ENCODE measurements at places on chromosomes 5 and 9. TPM values are rescaled to one million over a fixed set of nuclear protein-coding genes. Genes with fewer than 3 reads are reported as not detected.

DNA sequence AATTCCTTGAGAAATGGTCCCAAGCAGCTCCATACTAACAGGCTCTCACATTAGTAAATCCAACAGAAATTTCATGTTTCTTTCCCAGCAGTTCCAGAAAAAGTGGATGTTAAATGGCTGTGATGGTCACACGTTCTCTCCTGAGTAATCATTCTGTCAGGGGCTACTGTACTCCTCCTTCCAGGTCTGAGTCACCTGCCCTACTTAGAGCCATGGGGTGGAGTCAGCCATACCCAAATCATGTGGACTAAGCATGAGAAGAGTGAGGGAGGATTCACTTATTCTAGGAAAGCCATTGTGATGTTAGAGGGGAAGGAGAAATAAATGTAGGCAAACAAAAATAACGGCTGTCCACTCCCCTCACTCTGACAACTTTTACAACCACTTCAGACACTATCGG lies 547.2 kb downstream of the CSNK1G3 start:
- DNase-seq: no peak

DNA sequence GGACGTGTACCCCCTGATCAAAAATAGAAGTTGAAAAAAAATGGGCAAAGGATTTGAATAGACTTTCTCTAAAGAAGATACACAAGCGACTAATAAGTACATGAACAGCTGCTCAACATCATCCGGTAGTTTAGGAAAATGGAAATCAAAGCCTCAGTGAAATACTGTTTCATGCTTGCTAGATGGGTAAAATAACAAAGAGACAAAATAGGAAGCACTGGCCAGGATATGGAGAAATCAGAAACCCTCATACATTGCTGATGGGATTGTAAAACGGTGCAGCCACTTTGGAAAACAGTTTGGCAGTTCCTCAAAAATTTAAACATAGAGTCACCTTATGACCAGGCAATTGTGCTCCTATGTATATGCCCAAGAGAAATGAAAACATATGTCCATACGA lies 65.0 kb upstream of the SUB1 start:
- DNase-seq: peak; percentile 48

DNA sequence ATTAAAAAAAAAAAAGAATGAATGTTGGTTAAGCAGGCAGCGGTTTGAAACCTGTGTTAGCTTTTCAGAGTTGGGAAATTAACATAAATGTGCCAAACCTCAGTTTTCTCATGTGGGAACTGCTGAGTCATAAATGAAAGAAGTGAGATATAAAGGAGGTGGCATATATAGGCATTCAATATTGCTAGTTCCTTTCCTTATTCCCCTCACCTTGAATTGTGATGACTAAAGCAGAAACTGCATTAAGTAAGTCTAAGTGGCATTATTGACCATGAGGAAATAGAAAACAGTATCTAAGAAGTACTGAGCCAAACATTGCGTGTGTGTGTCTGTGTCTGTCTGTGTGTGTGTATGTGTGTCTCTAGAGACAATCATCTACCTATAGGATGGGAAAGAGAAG lies 691.2 kb downstream of the TLR4 start:
- DNase-seq: no peak

GRCh38 chr9:122141671-122142070 lies 17.9 kb downstream of the NDUFA8 start:
- DNase-seq: no peak

Gene PALM2AKAP2
- 64.8 TPM for total RNA-seq

Gene PCDHGA3
- 3.9 TPM for total RNA-seq

Gene COL5A1
- total RNA-seq: 435 TPM

- DNase-seq: no peak
These were observed 54.1 kb downstream of the MAN2A1 start for GRCh38 chr5:109743770-109744212.

- DNase-seq: no peak
These were observed 2.2 kb upstream of the ALDOB start for GRCh38 chr9:101437806-101438232.

GRCh38 chr9:35569206-35569605 lies 35.9 kb upstream of the TESK1 start:
- no peak for DNase-seq

DNA sequence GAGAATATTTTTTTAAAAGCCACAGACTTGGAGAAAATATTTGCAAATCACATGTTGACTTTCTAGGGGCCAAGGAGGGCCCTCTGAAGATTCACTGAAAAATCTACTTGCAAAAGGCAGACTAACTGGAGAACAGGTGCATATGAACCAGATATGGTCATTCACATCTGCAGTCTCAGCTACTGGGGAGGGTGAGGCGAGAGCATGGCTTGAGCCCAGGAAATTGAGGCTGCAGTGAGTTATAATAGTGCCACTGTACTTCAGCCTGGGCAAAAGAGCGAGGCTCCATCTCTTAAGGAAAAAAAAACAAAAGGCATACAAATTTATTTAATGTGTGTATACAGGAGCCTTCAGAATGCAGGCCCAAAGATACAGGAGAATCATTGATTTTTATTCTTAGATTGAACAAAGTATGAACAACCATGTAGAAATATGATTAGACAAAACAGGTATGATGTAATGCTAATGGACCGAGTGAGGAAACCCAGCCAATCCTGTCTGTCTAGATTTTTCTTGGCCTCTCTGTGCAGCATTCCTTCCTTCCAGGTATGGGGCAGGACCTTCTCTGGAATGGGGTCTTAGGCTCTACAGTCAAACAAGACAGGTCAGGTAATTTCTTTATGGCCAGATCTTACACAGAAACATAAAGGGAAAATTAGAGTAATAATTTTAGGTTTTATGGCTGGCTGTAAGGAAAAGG lies 15.3 kb upstream of the SLC27A6 start:
- no peak for DNase-seq

Gene IL33
- 21.3 TPM for total RNA-seq

Gene TSSK1B
- total RNA-seq: not detected

Gene PCDHA4
- total RNA-seq: 1.4 TPM

Gene PCDHGC5
- total RNA-seq: 3.1 TPM

Gene ASPN
- 419 TPM for total RNA-seq

DNA sequence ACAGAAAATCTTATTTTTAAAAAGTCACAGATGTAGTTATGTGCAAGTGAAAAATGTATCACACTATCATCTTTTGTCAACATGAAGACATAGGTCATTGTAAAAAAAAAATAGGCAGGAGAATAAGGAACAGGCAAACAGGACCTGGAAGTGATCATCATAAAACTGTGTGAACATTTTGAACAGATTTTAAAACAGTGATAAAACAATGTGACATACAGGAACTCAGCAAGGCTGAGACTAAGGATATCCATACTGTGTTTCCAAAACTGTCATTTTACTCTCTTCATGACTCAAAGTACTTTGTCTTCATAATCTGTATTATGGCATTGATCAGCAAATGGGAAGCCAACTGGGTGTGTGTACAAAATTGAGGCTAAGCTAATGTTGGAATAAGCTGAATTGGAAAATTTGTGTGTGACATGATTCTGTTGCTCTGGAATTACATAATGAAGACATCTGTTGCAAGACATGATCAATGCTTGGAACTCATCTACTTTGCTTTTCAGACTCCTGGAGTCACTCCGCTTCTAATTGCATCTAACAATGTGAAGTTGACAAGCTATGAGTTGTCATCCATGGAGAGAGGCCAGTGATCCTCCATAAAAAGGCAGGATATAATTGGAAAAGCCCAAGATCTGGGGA lies 978.7 kb upstream of the NUDT12 start:
- peak; percentile 66 for DNase-seq

Gene CEP78
- total RNA-seq: 28.1 TPM

DNA sequence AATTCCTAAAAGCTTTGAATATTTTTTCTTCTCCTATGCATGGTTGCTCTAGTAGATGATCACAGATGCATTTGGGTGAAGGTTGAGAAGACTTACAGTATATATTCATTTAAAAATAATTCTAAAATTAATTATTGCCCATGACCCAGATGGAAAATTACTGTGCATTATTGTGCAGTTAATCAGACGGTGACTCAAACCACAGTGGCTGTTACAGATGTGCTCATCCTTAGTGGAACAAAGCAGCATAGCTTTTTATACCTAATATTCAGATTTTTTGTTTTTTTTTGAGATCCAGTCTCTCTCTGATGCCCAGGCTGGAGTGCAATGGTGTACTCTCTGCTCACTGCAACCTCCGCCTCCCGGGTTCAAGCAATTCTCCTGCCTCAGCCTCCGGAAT lies 10.7 kb downstream of the OR2V1 start:
- no peak for DNase-seq

Gene DRD1
- total RNA-seq: 0.21 TPM

Gene RNF224
- total RNA-seq: not detected

DNA sequence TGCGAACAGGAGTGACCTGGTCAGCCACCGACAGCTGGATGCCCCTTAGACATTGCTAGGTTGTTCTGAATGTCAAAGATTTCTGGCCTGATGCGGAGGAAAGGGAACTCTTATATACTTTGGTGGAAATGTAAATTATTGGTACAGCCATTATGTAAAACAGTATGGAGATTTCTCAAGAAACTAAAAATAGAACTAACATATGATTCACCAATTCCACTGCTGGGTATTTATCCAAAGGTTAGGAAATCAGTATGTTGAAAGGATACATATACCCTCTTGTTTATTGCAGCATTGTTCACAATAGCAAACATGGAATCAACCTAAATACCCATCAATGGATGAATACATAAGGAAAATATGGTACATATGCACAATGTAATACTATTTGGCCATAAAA lies 31.8 kb downstream of the DMRT3 start:
- no peak for DNase-seq

Gene CCDC69
- 21.5 TPM for total RNA-seq

GRCh38 chr5:136802383-136802782 lies 437.0 kb upstream of the TRPC7 start:
- DNase-seq: peak; percentile 47

DNA sequence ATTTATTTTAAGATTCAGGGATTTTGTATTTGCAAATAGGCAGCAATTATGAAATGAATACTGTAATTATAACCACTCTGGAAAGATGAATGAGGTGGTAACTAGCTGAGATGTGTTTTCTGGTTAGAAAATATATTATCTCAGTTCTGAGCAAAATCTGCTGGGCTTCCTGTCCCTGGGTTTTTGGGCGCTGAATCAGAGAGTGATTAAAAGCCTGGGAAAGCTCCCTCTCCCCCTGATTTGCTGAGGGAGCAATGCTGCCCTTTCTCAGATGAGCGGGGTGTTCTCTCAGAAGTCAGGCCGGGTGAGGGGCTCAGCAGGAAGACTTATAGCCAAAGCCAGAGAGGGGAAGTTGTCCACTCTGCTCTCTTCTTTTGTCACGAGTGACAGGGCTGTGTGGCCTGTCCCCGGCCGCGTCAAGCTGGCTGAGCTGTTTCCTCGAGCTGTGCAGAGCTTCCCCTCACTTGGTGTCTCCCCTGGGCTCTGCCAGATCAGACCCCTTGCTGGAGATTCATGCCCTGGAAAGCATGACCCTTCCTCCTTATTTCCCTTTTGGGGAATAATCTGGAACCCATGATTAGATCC lies 39.8 kb upstream of the PITX1 start:
- no peak for DNase-seq

DNA sequence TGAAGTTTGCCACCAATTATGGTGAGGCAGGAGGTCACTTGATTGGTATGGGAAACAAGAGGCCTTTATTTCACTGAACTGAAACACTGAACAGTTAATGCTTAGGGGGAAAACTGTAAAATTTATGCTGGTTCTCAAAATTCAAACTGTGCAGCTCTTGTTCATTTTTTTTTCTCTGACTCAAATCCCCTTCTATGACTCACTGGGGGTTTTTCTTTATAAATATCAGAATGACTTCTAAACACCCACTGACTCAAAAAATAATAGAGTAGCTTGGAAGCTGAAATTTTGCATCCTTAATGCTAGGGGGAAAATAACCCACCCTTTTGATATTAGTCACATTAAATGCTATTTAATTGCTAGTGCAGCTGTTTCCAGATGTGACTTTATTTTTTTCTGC lies 24.1 kb upstream of the OTP start:
- DNase-seq: no peak

Gene ECSCR
- total RNA-seq: 7.9 TPM

Gene PCDHGB2
- 4.2 TPM for total RNA-seq

GRCh38 chr5:80192507-80193241 lies 63.2 kb downstream of the SERINC5 start:
- DNase-seq: peak; percentile 63

DNA sequence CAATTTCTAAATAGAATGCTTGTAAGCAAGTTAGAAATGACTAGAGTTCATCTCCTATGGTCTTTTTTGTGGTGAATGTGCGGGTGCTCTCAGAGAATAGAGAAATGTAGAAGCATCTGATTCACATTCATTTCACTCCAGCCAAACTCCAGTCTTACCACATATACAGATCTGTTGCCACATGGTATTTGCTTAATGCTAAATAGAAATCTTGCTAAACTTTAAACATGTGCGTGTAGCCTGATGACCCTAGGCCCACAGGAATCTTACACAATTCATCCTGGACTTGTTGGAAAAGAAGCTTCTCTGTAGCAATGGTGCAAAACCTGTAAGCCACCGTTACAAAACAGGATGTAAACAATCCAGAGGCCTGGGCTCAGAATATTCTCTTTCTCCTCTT lies 135.2 kb downstream of the PCSK1 start:
- no peak for DNase-seq

Gene SHC3
- total RNA-seq: 1.1 TPM

GRCh38 chr5:150599917-150600511 lies 40.4 kb upstream of the SYNPO start:
- DNase-seq: peak; percentile 93

Gene ARL14EPL
- not detected for total RNA-seq

DNA sequence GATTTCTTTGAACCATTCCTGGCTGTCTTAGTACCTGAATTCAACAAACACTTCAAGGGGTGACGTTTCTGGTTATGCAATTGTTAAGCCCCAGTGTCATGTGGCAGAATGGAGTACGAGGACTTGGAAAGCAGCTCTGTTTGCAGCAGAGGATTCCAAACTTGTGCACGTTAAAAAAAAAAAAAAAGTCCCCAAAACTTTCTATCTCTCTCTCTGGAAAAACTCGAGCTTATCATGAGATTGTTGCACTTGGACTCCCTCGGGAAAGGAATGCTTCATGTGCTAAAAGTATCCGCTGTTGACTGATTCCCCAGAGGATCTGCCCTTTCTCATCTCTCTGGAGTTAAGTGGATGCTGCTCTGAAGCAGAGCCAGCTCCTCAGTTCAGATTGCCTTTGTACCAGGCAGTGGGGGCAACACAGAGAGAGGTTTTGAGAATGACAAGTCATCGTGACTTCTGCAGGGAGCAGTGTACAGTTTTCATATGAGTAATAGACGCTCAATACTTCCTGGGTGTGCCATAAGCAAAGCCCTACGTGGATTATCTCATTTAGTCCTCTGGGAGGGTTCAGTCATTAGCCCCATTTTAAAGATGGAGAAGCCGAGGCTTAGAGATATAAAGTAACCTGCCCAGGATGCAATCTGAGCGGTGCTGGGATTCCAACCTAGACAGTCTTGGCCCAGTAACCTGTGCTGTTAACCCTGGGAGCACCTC lies 28.1 kb downstream of the TMOD1 start:
- DNase-seq: peak; percentile 60

- no peak for DNase-seq
These were observed 18.1 kb downstream of the OLFML2A start for GRCh38 chr9:124794902-124795491.

- DNase-seq: peak; percentile 79
These were observed 19.3 kb upstream of the RXRA start for GRCh38 chr9:134306636-134307600.

- DNase-seq: peak; percentile 5
These were observed 6.2 kb downstream of the UGT3A2 start for GRCh38 chr5:36060420-36060887.

Gene AOPEP
- 391 TPM for total RNA-seq

Gene RETREG1
- total RNA-seq: 160 TPM

- peak; percentile 87 for DNase-seq
These were observed 616 bp upstream of the ENC1 start for GRCh38 chr5:74640954-74641734.

- no peak for DNase-seq
These were observed 127.8 kb upstream of the DHFR start for GRCh38 chr5:80782626-80783025.

All from tongue (tissue), 3 donors.